ENCODE measurements at places on chromosomes 11 and 22.

DNA sequence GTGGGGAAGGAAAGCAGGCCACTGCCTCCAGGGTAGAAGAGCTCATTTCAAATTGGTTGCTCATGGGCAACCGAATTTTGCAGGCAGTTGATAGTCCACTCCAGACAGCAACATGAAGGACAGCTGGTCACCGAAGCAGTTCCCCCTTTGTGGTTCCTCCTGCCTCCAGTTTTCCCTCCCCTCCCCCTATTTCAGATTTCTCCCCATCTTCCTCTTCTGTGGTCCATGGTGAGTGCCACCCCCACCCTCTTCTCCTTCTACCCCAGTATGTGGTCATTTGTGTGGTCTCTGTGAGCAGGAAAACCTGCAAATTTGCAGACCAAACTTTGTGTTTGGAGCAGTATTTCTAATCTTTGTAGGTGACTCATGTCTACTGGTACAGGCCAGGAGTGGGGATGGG is 38.2 kb upstream of the PAK1 start:
- peak; percentile 43 for DNase-seq

GRCh38 chr11:62132689-62133293 is 9.0 kb downstream of the INCENP start:
- no peak for DNase-seq

- peak; percentile 80 for DNase-seq
Observed at GRCh38 chr11:94623120-94623735, 56.1 kb downstream of the PIWIL4 start.

- no peak for DNase-seq
Observed at GRCh38 chr11:16871368-16871767, 132.9 kb downstream of the C11orf58 start.

- peak; percentile 3 for DNase-seq
Observed at GRCh38 chr11:16226245-16226644, 130.1 kb downstream of the SOX6 start.

GRCh38 chr11:45266676-45267020 is 19.5 kb downstream of the SYT13 start:
- DNase-seq: no peak

GRCh38 chr11:7551571-7551970 is 37.8 kb downstream of the PPFIBP2 start:
- no peak for DNase-seq

- DNase-seq: no peak
Observed at GRCh38 chr11:79122759-79123158, 318.1 kb downstream of the TENM4 start.

GRCh38 chr11:62553080-62553838 is 6.7 kb upstream of the AHNAK start:
- DNase-seq: no peak

DNA sequence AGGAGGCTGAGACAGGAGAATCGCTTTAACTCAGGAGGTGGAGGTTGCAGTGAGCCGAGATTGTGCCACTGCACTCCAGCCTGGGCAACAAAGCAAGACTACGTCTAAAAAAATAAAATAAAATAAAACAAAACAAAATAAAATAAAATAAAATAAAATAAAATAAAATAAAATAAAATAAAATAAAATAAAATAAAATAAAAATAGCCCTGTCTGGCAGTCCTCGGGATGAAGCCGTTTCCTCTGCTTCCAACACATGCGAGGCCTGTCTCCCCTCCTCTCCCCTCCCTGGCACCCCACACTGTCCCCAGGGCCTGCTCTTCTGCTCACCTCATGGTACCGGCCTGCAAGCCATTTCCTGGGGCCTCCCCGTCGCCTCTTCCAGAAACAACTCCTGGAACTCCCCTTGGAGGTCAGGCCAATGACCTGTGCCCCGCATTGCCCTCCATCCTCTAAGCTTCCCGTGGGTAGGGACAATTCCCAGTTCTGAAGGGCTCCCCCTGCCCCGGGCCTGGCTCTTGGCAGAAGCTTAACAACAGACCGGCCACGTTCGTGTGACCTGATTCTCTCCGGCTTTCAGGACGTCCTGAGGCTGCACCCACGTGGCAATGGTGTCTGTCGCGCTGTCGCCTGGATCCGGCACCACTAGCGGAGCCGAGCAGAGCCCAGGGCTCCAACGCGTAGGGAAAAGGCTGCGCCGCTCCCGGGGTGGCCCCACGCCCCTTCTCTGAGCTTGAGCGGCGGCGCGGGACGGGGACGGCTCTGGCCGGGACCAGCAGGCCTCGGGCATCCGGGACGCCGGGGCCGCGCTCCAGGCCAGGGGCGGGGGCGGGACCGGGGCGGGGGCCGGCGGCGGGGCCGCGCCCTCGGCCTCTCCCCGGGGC is 456 bp upstream of the PARVB start:
- no peak for DNase-seq

DNA sequence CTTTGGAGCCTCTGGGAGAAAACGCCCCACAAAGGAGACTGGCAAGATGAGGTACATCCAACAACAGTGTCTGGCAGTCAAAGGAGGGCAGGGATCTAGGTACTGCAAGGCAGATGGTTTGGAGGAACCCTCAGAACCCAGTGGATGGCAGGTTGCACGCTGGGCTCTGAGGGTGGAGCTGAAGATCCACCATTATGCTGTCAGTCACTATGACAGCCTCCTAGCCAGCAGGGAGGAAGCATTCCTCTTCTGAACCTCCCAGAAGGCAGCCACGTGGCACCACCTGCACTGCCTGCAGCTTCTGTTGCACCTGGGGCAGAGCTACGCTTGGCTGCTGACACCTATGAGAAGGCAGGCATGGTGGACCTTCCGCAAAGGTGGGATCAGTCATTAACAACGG is 40.2 kb downstream of the HTR3A start:
- DNase-seq: no peak

GRCh38 chr11:67435031-67435726 is 2.3 kb downstream of the PTPRCAP start:
- no peak for DNase-seq

GRCh38 chr22:43287441-43287840 is 55.7 kb downstream of the SCUBE1 start:
- no peak for DNase-seq

DNA sequence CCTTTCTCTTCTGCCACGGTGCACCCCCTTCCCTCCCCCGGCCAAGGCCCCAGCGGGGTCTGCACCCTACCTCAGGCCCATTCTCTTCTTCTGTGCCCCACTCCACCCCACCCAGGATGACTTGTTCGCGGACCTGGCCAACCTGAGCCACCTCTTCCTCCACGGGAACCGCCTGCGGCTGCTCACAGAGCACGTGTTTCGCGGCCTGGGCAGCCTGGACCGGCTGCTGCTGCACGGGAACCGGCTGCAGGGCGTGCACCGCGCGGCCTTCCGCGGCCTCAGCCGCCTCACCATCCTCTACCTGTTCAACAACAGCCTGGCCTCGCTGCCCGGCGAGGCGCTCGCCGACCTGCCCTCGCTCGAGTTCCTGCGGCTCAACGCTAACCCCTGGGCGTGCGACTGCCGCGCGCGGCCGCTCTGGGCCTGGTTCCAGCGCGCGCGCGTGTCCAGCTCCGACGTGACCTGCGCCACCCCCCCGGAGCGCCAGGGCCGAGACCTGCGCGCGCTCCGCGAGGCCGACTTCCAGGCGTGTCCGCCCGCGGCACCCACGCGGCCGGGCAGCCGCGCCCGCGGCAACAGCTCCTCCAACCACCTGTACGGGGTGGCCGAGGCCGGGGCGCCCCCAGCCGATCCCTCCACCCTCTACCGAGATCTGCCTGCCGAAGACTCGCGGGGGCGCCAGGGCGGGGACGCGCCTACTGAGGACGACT is 15.9 kb downstream of the RTN4RL2 start:
- no peak for DNase-seq

DNA sequence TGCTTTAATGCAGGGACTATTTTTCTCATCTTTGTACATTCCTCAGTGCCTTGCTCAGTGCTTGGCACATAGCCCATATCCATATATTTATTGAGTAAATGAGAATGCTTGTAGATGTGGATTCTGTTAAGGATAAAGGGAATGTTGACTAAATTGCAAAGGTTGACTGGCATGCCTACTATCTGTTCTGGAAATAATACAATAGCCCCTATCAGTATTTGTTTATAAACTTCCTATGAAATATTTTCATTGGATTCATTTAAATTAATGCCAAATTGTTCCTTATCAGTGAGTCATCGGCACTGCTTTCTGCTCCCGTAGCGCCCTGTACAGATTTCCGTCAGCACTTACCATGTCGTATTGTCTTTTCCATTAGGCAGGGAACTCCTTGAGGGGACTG is 8.0 kb downstream of the RNF121 start:
- DNase-seq: no peak

GRCh38 chr11:14114269-14114668 is 151.7 kb downstream of the SPON1 start:
- no peak for DNase-seq

GRCh38 chr11:86523738-86524619 is 148.4 kb downstream of the ME3 start:
- peak; percentile 13 for DNase-seq

- DNase-seq: no peak
Observed at GRCh38 chr22:47055073-47055355, 292.6 kb downstream of the TBC1D22A start.

- DNase-seq: no peak
Observed at GRCh38 chr22:37185646-37186227, 2.3 kb downstream of the C1QTNF6 start.

DNA sequence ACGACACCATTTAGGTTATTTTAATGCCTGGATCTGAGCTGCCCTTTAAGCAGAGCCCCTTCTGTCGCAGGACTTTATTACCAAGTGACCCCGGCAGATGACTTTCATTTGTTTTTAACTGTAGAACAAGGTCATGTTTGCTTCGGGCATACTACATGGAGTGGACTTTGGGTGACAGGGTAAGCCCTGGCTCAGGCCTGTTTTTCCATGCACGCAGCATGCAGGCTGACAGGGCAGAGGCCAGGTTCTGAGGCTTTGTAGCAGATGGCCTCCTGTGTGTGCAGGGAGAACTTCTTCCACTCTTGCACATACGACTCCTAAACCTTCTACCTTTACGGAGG is 50.5 kb downstream of the SNX19 start:
- DNase-seq: no peak

GRCh38 chr11:14300661-14301304 is 58.2 kb downstream of the RRAS2 start:
- peak; percentile 87 for DNase-seq

- DNase-seq: no peak
Observed at GRCh38 chr22:32583074-32583682, 108.6 kb downstream of the FBXO7 start.

DNA sequence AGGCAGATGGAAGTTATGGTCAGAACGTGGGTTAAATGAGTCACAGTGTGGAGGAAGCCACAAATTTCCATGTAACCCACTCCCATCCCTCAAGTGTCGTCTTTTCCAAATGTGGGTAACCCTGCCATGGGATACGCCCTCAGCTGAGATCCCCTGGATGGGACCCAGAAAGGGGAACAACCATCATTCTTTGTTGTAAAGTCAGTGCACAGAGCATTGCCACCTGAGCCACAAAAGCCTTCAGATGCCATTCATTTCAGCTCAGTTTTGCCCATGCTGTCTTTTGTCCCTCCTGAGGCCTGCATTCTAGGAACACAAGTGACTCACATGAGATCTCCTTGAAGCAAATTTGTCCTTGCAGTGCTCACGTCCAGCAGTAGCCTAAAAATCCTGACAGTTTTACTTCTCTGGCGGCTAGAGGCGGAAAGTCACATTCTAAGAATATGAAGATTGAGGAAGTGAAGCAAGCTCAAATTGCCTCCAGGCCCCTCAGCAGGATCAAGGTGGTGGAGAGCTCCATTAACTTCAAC is 30.6 kb downstream of the MMP13 start:
- no peak for DNase-seq

DNA sequence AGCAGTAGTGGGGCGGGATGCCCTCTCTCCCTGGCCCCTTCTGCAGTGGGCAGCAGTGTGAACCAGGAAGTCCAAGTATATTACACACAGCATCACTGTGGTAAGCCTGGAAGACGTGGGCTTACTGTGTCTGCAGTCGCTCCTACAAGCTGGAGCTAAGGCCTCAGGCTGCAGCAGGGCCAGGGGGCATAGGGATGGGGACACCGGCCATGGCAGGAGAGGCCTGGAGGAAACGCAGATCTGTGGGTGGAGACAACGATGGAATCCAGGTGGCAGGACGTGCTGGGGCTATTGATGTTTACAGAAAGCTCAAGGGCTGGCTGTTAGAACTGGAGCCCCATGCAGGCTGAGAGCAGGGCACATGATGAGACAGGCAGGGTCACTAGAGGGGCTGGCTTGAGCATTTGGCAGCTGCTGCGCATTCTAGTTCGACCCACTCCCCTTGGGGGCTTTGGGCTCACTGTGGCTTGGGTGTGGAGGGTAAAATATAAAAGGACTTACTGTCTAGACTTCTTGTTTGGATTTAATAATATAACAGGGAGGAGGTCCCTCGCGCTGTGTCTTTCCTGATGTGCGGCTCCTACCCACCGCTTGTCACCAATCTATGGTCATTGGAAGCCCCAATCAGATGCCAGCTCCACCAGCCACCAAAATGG is 539.5 kb downstream of the TBC1D22A start:
- no peak for DNase-seq

DNA sequence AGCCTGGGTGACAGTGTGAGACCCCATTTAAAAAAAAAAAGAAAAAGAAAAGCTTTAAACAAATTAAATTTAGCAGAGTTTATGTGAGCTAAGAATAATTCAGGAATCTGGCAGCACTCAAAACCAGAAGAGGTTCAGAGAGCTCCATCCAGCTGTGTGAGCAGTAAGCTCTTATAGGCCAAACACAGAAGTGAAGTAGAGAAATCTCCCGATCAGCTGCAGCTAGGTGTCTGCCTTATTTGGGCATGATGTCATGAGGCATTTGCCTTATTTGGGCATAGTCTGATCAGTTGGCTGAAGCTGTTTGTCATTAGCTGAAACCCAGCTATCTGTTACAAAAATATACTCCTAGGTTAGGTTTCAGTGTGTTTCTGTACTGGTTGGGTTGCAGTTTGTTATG is 8.2 kb downstream of the MS4A15 start:
- DNase-seq: no peak

Data from pons (tissue), 1 donor.